Kidney epithelial cell (primary cell): ENCODE measurements at places on chromosomes 4 and X.

DNA sequence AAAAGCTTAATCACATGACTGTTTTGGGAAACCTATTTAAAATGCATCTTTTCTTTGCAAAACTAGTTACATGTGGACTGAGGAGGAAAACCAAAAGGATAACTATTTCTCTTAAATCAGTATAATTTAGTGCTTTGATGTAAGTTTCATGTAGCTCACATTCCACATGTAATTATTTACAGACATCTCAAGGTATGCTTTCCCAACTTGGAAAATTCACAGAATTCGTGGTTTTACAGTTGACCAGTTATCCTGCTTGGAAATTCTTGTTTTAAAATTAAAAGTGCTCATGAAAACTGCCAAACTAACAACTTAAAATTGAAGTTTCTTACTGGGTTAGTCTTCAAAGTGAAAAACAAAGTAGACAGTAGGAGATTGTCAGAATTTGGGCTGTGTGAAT lies 52.4 kb downstream of the EDNRA start:
- DNase-seq, result no peak

DNA sequence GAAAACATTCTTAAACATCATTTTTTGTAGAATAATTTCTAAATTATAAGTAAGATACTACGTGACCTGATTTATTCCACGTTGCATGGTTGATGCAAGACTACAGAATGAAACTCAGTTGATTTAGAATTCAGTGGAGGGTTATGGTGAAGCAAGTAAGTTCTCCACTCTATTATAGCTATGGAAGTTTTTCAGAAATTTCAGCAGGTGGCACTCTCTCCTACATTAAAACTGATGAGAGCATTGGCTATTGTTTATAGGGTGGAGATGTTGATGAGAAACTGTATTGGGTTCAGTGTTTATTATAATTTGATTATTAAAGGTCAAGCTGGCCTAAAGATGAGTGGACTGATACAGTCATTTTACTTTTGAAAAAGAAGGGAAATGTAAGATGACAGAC lies 88.0 kb downstream of the FNIP2 start:
- DNase-seq, result peak; percentile 4

- DNase-seq, result no peak
These were observed 100.7 kb upstream of the ZDHHC15 start for GRCh38 chrX:75623535-75623934.

DNA sequence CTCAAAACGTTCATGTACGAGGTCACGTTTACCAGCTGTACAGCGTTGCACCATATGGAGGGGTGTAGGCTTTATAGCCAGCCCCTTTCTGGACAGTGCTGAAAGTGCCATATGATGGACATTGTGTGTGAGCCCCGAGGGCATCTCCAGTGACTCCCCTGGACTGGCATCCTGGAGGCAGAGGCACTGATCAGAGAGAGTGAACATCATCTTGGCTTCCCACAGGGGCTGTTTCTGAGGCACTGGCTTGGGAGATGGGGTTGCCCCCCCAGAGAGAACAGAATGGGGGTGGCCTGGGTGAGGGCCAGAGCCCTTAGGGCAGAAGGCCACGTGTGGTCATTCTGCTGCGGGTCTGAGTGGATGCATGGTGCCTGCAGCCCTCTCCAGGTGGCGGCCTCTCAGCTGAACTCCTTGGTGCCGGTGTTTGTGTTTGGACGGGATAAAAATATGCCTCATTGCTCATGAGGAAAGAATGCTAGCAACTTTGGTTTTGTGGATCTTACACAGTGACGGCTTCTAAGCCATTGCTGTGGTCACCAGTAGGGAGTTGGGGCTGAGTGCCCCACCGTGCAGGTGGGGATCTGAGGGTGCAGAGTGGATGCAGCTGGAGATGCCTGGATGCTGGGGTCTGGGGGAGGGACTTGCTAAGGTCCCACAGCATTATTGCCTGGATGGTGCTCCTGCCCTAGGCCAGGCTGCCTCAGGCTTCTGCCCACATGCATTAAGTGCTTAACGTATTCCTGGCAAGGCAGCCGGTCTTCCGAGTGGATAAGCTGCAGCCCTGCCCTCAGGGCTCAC lies 3.4 kb downstream of the WFS1 start:
- peak; percentile 70 for DNase-seq
